Osteocyte (in vitro differentiated cells): ENCODE measurements at places on chromosomes 2 and 18.

DNA sequence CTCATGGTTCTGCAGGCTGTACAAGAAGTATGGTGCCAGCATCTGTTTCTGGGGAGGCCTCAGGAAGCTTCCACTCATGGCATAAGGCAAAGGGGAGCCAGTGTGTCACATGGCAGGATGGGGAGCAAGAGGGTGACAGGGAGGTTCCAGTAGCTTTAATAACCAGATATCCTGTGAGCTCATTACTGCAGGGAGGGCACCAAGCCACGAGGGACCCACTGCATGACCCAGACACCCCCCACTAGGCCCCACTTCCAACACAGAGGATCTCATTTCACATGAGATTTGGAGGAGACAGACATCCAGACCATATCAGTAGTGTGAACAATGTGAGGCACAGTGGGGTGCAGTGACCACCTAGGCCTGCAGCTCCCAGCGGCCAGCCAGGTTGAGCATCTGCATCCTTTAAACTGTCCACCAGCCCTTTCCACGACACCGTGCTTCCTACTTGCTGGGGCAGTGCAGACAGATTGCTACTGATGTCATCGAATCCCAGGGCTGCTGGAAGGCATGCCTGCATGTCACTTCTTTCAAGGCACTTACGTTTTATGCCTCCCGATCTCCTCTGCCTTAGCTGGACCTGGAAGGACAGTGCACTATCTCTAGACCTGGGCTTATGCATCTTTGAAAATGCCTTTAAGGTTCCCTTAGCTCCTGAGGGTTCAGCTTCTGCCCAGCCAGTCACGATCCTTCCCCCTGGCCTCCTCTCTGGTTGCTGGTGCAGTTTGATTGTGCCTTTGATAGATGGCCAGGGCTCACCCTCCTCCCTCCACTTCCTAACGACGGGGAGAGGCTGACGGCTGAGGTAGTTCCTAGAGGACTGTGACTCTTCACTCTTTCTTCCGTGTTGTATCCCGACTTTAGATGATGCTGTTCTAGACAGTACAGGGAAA, 174.3 kb downstream of the FAM210A start:
- H3K36me3 ChIP-seq, result no peaks in the 10 kb centered on the region
- H3K27me3 ChIP-seq, result peaks cover 39% of the 10 kb centered on the region
- H3K4me1 ChIP-seq, result no peaks in the 10 kb centered on the region
- DNase-seq, result peak; percentile 80

- H3K27ac ChIP-seq, result peak overlapping the region; percentile 84
- no peak for DNase-seq
- H3K27me3 ChIP-seq, result no peaks in the 10 kb centered on the region
- H3K4me3 ChIP-seq, result no peak overlapping the region
- no peaks in the 10 kb centered on the region for H3K36me3 ChIP-seq
Measured at GRCh38 chr2:65574993-65575392, 142.6 kb upstream of the SPRED2 start.

DNA sequence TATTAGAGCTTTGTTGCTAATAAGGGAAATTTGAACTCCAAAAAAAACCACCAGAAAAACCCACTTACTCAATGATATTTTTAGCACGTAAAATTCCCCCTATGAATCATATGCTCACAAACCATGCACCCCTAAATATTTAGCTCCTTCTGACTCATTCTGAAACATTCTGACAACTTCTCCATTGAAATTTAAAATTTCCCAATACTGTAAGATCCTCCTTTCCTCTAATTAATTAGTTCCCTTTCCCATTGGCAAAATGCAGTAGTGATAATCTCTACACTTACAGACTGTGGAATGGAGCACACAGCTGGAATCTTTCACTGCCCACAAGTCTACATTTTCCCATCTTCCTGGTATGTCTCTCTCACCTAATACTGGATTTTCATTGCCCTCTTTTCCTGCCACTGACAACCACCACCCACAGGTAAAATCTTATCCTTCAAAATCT, 215.8 kb upstream of the ACVR2A start:
- H3K27ac ChIP-seq, result no peak overlapping the region
- H3K27me3 ChIP-seq, result no peaks in the 10 kb centered on the region
- H3K36me3 ChIP-seq, result no peaks in the 10 kb centered on the region
- H3K4me1 ChIP-seq, result no peaks in the 10 kb centered on the region
- DNase-seq, result no peak

GRCh38 chr2:3377279-3377611, 373 bp downstream of the EIPR1 start:
- no peaks in the 10 kb centered on the region for H3K27me3 ChIP-seq
- no peak for DNase-seq
- H3K4me1 ChIP-seq, result peaks cover 39% of the 10 kb centered on the region
- H3K27ac ChIP-seq, result peak overlapping the region; percentile 92
- H3K36me3 ChIP-seq, result peaks cover 5% of the 10 kb centered on the region

DNA sequence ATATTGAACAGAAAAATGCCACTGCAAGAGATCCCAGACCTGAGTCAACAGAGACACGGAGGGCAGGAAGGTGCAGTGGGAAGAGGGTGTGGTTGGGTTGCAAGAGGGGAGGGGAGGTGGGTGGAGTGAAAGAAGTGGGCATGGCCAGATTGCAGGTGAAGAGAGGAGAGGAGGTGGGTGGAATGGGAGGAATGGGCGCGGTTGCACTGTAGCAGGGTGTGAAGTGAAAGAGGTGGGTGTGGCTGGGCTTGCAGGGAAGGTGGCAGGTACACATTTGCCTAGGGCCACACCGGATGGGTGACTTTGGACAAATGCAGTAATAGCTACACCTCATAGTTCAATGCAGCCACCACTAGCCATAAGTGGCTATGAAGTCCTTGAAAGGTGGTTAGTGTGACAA, 71.1 kb downstream of the DOCK10 start:
- H3K36me3 ChIP-seq, result no peaks in the 10 kb centered on the region
- H3K4me1 ChIP-seq, result peaks cover 24% of the 10 kb centered on the region
- H3K4me3 ChIP-seq, result no peak overlapping the region
- H3K27ac ChIP-seq, result no peak overlapping the region

- peaks cover 37% of the 10 kb centered on the region for H3K4me1 ChIP-seq
- no peaks in the 10 kb centered on the region for H3K27me3 ChIP-seq
- no peaks in the 10 kb centered on the region for H3K36me3 ChIP-seq
- no peak for DNase-seq
- peak overlapping the region; percentile 75 for H3K27ac ChIP-seq
Measured at GRCh38 chr2:12455661-12456060, 261.1 kb upstream of the TRIB2 start.

DNA sequence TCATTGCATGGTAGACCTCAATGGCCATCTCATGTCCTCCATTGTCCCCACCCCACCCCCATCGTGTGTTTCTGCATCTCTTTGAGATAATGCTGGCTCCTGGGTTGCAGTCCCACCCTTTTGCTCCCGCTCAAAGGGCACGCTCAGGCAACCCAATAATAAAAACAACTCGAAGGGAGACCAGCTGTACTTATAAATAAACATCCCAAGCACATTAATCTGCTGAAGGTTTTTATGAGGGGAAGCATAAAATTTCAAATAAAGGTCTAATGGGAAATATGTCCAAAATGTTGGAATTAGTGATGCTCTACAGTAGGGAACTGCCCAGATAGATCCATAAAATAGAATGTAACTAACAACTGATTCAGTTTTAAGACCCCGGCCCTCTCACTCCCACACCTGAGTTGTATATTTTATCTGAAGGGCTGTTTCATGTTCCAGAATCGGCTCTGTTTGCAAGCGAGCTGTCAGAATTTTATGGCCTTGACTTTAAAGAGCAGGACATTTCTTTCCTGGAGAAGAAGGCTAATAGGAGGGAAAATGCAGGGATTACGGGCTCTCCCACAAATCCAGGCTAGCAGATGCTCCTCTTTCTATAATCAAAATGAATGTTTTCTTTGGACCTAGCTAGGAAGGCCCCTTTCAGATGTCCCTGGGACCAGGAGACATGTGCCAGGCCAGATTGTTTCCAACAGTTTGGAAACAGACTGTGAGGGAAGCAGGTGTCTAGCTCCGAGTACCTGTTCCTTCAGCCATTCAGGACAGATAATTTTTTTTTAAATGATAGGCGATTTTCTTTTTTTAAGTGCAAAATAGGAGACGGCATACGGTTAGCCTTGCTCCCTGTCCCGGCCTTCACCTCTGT, 103.7 kb downstream of the APOB start:
- H3K27me3 ChIP-seq, result peaks cover 42% of the 10 kb centered on the region
- no peak overlapping the region for H3K27ac ChIP-seq
- no peak overlapping the region for H3K4me3 ChIP-seq
- H3K36me3 ChIP-seq, result no peaks in the 10 kb centered on the region
- no peak for DNase-seq

DNA sequence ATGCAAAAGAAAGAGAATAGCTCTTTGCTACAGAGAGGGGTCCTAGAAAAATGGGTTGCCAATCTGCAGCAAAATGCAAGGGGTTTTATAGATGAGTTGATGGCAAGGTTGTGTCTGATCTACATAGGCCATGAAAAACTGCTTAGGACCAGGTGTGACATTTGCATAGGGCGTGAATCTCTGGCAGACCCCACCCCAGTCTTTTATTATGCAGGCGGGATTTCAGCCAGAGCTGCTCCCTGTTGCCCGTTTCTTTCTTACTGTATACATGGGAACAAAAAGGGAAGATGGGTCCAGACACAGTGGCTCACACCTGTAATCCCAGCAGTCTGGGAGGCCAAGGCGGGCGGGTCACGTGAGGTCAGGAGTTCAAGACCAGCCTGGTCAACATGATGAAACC, 286.4 kb upstream of the LRRTM4 start:
- no peaks in the 10 kb centered on the region for H3K4me1 ChIP-seq
- DNase-seq, result no peak
- H3K27me3 ChIP-seq, result no peaks in the 10 kb centered on the region
- H3K4me3 ChIP-seq, result no peak overlapping the region

DNA sequence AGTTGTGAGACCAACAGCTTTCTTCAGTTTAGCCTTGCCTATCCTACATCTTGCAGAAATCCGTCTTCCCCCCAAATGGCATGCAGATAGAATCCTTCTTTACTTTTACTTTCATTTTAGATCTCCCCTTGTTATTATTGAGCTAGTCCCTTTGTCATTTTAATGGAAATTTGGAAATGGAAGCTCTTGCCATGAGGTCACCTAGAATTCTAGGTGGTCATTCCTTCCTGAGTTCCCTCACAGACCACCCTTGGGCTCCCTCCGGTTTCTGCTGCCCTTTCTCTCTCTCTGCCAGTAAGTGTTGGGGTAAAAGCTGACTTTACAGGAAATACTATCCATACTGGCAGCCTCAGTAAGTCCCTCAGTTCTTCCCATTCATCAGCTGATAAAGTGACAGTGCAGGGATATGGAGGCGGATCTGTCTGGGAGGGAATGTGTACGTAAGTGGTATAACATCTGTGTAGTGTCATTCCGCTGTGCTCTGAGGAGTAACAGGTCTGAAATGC, 30.2 kb downstream of the ARHGAP25 start:
- H3K27ac ChIP-seq, result no peak overlapping the region
- H3K4me3 ChIP-seq, result no peak overlapping the region
- DNase-seq, result no peak
- peaks cover 5% of the 10 kb centered on the region for H3K27me3 ChIP-seq
- H3K36me3 ChIP-seq, result no peaks in the 10 kb centered on the region

DNA sequence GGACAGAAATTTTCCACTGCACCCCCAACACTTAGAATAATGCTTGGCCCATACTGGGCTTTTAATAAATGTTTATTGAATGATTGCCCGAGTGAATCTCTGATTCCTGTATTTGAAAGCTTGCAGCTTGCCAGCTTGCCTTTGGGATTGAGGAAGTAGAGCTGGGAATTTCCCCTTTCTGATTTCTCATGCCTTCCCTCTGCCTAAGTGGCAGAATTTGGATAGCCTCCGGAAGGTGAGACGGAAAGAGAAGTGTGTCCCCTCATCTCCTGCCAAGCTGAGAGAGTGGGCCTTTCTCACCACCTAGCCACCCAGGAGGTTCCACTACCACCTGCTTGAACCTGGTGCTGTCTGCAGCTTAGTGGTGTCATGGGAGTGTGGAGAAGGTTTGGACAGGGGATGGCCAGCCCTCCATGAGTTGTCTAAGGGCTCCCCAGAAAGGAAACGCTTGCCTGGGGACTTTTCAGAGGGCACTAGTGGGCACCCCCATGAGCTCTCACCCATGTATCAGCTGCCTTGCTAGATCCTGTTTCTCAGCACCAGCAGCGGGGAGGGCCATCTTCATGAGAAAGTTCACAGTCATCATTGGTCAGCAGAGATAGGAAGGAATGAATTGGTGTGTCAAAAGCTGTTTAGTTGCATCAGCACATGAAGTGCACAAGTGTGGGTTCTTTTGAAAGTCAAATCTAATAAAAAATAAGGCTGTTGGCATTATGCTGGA, 8.6 kb upstream of the NCOA1 start:
- peaks cover 21% of the 10 kb centered on the region for H3K27me3 ChIP-seq
- H3K36me3 ChIP-seq, result no peaks in the 10 kb centered on the region
- no peak for DNase-seq
- no peak overlapping the region for H3K27ac ChIP-seq

DNA sequence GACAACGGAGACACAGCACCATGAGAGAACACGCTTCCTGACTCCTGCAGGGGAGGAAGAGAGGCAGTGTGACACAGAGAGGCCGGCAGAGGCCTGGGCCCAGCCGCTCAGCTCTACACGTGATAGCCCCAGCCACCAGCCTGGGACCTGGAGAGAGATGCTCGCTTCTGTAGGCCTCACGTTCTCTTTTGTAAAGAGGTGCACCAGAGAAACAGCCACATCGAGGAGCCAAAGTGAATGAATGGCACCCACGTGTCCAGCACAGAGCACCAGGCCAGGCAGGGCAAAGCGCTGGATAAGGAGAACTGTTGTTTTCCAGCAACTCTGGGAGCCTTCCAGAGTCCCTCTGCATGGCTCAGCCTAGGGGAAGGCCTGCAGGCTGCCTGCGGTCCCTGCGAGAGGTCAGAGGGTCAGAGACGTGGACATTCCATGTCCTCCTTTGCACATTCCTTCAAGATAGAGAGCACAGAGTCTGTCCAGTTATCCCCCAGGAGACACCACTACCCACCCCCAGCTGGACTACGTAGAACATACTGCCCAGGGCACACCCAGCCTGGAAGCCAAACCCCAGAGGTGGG, 14.2 kb downstream of the LIMS2 start:
- peaks cover 47% of the 10 kb centered on the region for H3K4me1 ChIP-seq
- H3K27ac ChIP-seq, result peak overlapping the region; percentile 8
- DNase-seq, result no peak
- no peak overlapping the region for H3K4me3 ChIP-seq
